ENCODE measurements at places on chromosomes 7 and 10.
A peak's percentile ranks its signal among the peaks of the same experiment; 100 is the strongest.

DNA sequence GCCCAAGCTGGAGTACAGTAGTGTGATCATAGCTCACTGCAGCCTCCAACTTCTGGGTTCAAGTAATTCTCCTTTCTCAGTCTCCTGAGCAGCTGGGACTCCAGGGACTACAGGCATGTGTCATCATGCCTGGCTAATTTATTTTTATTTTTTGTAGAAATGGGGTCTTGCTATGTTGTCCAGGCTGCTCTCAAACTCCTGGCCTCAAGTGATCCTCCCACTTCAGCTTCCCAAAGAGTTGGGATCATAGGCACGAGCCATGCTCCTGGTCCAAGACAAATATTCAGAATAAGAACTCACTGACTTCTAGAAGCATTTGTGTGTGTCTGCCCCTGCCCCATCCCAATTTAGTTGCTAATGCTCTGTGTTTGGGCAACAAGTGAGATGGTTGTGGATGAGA is 151.8 kb downstream of the ITGA8 start:
- no peak for DNase-seq

GRCh38 chr10:23439452-23439960 is 631 bp downstream of the OTUD1 start:
- DNase-seq, result no peak

DNA sequence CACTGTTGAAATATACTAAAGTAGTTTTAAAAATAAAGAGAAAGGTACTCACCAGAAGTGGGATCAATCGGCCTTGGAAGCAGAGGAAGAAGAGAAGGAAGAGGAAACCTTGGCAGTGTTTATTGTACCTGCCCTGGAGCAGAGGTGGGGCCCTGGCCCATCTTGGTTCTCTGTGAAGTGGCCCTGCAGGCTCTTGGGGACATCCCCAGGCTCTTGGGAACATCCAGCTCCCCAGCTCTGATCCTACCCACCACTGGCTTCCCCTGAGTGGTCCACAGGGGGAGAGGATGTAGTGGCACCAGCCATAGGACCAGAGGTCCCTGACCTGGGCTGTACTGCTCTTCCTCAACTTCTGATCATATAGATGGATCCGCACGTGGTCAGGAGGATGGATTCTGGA is 22.3 kb upstream of the RET start:
- DNase-seq, result no peak

DNA sequence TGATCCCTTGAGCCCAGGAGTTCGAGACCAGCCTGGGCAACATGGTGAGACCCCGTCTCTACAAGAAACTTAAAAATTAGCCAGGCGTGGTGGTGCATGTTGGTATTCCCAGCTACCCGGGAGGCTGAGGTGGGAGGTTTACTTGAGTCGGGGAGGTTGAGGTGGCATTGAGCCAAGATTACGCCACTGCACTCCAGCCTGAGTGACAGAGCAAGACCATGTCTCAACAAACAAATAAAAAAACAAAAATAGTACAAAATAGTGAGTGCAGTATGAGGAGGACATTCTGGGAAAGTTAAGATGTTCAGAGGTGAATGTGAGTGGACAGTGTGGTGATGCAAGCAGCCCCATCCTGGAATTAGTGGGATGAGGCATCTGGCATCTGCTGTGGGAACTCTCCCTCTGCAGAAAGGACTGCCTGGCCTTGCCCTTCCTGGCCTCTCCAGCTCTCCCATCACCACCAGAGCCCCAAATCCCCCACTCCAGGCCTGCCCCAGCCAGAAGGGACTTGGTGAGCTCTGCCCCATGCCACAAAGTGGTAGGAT is 96.6 kb upstream of the PARD3 start:
- no peak for DNase-seq

- no peak for DNase-seq
Observed at GRCh38 chr7:41925946-41926345, 223.1 kb upstream of the INHBA start.

GRCh38 chr7:25949736-25950487 is 202.1 kb upstream of the NFE2L3 start:
- no peak for DNase-seq

GRCh38 chr7:14691597-14692203 is 210.9 kb downstream of the DGKB start:
- DNase-seq, result peak; percentile 49

DNA sequence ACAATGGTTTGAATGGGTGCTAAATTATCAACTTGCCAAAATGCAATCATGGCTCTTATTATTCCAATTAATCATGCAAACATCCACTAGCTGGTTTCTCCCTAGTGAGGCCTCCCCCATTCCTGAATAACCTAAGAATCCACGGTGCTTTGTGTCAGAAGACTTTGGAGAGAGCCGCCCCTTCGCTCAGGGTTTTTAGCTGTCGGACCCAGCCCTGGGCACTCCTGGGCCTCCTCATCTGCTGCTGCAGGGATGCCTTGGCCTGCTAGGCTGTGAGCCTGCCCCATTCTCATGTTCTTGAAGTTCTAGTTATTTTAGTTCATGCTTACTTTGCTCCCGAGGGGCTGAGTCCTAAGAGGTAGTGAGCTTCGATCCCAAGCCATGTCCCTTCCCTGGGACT is 34.1 kb upstream of the SFRP5 start:
- no peak for DNase-seq

DNA sequence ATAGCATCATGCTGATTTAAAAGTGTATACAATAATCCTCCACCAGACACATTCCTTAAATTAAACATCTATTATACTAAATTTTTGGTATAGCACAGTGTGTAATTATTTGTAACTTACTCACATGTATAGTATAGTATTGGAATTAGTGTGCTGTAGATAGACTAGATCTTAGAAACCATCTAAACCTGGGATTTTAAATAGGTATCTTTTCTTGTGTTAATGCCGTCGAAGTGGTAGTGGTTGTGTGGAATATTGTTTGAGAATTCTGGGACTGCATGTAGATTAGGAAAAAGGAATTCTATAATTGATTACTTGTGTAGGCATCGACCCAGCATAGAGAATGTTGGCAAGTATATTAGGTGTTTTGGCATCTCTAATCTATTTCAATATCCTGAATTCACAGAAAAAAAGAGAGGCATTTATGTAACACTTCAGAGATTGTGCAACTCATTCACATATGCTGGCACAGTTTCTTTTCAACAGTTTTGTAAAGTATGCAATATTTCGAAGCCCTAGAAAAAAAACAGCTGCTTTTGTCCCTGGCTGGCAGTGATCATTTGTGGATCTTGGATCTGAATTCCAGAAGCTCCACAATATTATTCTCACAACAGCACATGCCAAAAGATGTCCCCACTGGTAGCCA is 145.5 kb upstream of the AGR3 start:
- DNase-seq, result no peak

- DNase-seq, result no peak
Observed at GRCh38 chr7:156095908-156096539, 283.8 kb upstream of the SHH start.

DNA sequence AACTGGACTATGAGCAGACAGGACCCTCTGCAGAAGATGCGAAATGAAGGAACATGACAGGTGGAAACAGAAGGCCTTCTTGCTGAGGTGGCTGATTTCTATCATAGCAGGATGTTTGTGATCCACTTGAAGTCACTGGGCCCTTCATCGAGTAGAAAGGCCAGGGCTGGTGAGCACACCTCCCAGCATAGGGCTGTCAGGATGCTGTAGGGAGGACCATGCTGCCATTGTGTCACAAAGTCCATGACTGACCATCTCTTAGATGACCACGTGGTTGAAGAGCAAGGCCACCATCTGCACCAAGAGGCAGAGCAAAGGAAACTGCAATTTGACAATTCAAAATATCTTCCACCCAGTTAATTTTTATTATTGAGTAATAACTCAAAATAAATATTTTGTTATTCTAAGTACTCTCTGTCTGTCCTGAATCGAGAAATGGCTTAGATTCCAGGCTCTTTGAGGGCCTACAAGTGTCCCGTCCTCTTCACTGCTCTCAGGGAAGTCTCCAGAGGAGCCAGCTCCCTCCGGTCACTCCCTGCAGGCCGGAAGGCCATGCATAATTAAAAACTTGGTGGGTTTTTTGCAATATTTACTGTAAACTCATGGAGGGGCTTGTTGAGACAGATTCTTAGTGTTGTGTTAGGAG is 249.3 kb upstream of the ZMIZ1 start:
- no peak for DNase-seq

DNA sequence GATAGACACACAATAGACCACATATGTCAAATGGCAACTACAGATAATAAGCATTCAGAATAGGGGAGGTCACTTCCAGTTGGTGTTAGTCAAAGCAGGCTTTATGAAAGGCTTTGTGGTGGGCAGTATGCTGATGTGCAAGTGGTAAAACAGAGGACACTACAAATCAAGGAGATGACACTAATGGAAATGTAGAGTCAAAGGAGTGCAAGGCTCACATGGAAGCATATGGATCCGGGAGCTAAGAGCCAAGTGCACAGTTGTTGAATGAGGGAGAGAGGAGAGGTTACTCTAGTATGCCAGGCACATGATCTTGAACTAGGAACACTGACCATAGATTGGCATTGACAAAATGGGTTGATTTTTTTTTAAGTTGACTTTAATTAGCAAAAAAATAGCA is 62.7 kb downstream of the GRM3 start:
- no peak for DNase-seq

DNA sequence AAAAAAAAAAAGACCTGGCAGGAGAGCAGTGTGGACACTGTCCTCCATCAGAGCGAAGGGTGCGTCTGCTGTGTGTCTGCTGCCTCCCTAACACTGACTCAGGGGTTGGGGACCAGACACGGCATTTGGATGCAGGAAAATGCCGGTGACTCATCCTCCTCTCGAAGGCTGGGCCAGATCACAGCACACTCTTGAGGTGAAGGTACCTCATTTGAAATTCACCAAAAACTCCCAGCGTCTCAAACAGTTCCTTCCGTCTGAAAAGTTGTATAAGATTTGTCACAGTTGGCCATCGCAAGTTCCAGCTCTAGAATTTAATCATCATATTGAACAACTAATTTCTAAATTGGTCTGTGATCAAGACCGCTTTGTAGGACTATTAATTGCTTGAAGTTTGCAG is 118.1 kb upstream of the LYZL2 start:
- DNase-seq, result peak; percentile 32

DNA sequence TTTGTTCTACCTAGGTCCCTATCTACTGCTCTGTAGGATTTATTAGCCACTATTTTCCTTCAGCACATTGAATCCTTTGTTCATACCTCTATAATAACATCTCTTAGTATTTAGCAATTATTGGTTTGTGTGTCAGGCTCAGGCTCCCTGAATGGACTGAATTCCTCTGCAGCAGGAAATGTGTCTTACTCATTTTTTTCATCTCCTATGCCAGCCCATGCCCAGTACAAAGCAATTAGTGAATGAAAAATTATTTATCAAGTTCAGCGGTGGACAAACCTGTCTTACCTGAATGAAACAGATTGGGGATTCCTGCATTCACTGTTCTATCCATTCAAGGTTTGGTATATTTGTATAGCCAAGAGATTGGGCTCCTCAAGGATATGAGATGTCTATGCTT is 53.7 kb downstream of the C1GALT1 start:
- no peak for DNase-seq

DNA sequence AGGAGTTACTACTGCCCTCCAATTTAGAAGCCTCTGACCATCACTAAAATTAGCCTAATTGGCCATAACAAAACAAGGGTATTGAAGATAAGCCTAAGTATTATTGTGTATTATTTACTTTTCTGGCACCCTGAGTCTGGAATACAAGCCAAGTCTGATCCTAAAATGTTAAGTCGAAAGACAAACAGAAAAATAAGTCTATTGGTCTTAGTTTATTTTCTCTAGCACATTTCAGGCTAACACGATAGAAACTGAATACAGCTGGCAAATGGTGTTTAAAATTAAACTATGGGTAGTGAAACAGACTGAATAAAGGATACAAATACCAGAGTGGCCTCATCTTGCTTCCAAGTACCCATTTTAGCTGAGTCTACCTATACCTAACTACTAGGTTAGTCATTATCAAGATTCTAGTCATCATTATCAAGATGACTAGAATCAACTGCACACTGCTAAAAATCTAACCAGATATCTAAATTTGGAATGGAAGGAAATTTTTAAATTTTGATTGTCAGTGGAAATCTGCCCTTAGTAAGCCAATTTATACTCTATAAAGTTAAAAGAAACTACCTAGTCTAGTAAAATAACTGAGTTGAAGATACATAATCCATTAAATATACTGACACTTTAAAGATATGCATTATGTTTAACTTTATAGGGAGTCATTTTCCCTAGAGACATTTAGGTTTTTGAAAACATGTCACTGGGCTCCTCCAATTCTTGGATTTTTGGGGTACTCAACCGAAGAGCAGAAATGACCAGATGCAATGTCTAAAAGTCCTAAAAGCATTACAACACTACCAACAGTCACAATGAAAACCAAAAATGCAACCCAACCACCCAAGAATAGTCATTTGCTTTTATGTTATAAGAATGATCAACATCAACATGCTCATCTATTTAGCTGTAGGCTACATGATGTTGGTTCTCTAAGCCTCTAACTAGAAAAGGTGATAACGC is 80.9 kb downstream of the NT5C2 start:
- no peak for DNase-seq

DNA sequence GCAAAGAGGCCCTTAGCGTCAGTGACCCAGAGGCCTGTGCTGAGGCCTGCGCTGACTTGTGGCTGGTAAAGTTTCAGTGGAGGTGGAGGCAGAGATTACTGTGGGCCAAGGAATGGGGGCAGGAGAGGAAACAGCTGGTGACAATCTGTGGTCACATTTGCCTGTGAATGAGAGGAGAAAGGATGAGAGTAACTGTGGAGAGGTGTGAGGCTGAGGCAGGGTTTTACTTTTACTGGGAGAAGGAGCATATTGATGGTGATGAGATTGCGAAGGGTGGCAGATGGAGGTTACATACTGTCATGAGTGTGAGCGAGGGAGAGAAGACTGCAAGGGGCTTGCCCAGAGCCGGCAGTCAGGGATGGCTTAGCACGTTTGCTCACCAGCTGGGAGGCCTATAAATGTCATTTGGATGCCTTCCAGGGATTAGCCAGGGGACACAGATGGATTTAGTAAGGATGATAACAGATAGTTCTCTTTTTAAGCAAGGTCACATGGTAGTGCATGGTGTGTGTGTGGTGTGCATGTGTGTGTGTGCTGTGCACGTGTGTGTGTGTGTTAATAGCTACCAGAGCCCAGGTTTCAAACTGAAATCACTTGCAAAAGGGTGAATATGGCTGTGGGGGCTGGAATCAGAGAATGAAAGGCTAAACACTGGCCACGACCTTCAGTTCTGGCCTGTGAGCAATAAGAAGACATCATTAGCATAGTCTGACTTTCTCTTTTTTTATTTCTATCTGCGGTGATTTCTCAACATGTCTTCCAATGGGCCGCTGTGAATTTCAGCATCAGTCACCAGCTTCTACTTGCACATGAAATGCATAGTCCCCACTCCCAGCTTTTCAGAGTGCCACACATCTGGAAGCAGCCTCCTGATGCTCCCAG is 291.5 kb upstream of the ZNF32 start:
- DNase-seq, result no peak

DNA sequence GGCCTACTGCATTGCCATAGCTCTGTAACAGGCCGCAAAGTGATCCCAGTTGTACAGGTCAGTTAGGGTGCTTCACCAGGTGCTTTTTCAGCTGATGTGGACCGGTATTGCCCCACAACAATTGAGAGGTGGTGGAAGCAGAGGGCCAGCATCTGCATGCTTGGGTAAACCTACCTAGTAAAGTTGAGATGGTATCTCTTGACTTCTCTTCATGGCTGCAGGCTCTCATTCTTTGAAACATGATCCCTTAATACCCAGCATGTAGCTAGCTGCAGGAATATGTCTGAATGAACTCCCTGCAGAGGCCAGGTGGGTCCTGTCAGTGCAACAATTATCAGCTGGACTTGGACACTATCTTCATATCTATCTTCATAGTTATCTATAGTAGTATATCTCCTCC is 60.7 kb upstream of the CCDC6 start:
- no peak for DNase-seq
